ENCODE measurements at places on chromosomes 6 and 20.
A peak's percentile ranks its signal among the peaks of the same experiment; 100 is the strongest.

GRCh38 chr20:23456873-23457272 lies 4.2 kb upstream of the CST11 start:
- DNase-seq = no peak

GRCh38 chr6:124887872-124888580 lies 74.2 kb upstream of the RNF217 start:
- no peak for DNase-seq

GRCh38 chr6:35177596-35177995 lies 36.2 kb upstream of the SCUBE3 start:
- DNase-seq = no peak

DNA sequence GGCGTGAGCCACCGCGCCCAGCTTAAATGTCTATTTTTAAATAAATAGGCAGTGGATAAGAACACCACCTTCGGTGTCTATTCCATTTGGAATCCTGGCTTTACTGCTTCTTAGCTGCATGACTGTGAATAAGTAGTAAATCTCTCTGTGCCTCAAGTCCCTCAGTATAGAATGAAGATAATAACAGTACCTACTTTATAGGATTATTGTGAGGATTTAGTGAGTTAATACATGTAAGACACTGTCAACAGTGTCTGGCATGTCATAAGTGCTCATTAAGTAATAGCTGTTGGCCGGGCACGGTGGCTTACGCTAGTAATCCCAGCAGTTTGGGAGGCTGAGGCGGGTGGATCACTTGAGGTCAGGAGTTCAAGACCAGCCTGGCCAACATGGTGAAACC lies 10.1 kb downstream of the TPX2 start:
- DNase-seq = no peak

- DNase-seq = peak; percentile 39
Measured at GRCh38 chr6:159134701-159135364, 34.4 kb upstream of the FNDC1 start.

DNA sequence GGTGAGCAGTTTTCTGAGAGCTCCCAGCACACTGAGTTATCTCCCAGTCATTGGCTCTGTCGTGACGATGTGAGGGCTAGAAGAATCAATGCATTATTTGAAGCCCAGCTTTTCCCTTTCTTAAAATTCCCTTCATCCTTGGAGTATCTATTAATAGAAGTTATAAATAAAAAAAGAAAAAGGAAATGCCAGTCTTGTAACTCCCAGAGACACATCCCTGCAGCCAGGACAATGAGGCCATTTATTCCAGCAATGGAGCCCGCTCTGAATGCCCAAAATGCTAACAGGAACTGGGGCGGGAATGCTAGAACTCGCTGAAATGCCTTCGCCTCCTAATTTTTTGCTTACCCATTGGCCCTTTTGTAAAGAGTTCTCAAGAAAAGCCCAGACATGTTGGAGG lies 305.8 kb downstream of the TFAP2C start:
- DNase-seq = no peak

- no peak for DNase-seq
Measured at GRCh38 chr6:98366371-98366770, 468.0 kb upstream of the POU3F2 start.

DNA sequence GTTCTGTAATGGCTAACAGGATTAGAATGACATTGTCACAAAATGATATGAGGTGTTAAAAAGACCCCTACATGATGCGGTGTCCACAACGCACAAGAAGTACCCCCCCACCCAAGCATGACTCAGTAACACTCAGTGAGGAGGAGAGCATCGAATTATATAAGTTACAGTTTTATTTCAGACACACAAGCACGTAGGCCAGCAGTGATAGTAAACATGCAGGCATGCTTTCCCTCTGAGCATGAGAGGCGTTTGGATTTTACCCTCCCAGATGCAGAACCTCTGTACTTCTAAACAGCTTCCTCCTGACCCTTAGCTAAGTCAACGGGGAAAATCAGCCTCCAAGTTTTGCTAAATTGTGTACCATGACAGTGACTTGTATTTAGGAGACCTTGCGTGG lies 23.9 kb downstream of the GNAS start:
- no peak for DNase-seq

DNA sequence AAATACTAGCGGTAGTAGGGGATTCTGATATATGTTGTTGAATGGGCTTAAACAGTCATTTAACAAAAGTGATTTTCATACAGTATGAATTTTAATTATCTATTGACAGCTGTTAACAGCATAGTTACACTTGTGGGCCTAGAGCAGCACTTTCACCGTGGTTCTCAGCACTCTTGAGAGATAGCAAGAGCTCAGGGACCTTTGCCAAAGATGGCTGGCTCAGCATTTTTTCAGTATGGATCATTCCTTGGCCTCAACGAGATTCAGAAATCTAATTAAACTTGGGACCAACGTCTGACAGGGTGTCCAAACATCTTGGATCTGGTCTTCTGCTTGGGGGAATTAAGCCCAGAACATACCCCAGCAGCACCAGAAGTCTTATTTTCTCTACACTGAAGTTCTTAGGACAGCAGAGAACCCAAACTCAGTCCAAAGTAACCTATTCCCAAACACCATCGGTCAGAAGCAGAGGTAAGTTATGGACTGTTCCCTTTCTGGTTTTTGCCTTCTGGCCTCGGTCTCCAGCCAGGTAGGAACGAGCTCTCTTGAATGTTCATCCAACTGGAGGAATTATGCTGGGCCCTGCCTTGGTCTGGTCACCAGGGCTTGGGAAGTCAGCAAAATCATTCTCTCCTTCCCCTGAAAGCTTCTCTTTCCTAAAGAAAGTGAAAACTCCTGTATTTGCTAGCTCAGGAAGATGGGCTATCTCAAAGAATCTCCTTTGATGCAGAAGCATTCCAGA lies 25.7 kb downstream of the PRPH2 start:
- DNase-seq = no peak

DNA sequence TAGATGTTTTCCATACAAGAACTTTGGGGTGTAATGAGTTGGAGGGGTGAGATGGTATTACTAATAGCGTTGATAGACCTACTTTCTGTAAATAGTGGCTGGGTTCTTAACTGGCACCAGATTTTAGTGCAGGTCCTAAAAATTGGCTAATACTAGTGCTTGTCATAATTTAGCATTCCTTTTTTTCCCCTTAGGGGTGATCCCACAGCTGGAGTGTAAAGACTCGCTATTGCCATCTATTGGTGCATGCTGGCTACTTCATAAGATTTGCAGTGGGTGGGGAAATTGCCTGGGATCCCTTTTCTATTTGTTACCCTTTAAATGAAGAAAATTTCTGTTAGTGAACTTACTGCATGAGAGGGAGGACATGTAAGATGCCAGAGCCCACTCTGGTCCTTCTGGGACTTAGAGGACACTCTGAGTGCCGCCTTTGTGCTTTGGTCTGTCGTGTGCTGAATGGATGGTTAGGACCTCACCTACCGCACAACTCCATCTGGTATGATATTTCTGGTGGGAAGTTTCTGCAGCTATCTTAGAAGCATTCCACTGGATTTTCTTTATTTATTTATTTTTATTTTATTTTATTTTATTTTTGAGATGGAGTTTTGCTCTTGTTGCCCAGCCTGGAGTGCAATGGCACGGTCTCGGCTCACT lies 195.5 kb downstream of the JARID2 start:
- DNase-seq = peak; percentile 23

DNA sequence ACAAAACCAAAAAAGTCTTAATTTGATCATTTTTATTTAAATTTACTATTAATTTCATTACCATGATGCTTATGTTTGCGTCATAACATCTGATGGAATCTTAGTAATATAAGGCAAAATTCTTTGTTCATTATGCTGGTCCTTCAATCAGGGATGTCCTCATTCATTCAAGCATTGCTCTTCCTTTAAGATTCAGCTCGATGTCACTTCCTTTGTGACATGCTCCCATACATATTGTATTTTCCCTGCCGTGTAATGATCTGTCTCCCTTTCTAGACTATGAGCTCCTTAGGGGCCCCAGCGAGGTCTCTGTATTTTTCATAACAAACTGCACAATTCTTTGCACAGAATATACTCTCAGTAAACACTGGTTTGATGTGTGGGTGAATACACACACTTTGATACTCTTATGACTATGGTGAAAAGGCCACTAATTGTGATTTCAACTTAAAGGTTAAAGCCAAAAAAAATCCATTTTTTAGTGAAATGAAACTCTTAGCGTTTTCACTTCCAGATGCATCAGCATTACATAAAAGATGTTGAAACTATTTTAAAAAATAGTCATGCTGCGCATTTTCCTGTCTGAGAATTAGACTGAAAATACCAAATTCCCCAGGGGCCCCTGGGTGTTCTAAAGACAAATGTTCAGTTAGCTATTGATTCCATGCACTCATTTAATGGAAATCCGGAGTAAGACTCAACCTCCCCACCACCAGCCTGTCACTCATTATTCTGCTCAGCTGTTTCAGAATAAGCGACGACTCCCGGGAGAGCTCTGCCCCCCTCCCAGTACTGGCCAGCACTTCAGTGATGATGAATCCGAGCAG lies 169.7 kb downstream of the ATXN1 start:
- no peak for DNase-seq

- DNase-seq = no peak
Measured at GRCh38 chr6:169323221-169323620, 69.6 kb upstream of the THBS2 start.

DNA sequence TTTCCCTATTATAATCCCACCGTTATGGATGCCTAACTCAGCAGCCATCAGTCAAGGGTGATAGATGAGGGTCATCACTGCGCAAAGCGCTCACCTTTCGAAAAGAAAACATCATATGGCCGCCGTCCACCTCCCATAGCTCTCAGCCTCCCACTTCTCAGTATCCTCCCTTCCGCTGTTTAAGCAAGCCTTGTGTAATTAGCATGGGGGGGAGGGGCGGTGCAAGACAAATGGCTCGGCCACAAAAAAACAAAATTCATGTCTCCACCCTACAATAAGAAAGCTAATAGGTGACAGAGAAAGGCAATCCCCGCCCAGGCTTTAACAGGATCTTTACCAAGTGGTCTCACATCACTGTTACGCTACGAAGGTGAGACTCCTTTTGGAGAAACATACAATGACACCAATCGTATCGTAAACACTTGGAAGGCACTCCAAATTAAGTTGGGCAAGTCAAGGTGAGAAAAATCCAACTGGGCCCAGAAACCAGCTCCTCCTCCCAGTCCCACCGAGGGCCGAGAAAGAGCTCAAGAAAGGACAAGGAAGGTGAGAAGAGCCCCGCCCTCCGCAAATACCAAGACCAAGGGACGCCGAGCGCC lies 645 bp downstream of the DDX39B start:
- peak; percentile 50 for DNase-seq

DNA sequence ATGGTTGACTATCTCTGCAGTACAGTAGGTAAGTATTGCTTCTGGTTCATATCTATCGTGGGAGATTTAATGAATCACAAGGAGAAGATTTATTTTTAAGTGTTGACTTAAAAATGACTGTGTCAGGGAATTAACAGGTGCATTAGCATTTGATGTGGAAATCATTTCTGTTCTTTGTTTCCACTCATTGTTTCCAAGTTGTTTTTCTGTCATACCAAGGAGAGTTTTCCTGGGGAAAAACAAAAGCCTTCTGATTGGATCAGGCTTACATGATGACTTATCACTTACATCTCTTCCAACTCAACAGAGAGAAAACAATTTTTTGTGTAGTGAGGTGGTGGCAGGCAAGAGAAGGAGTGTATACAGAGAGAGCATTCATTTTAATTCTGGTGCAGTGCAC lies 686.4 kb downstream of the HTR1B start:
- DNase-seq = no peak

All from NCI-H1436 (cell line).